NCI-H446 (cell line): ENCODE measurements at places on chromosomes 5 and 9.

- no peak for DNase-seq
These were observed 307.3 kb downstream of the MLLT3 start for GRCh38 chr9:20314981-20315380.

- no peak for DNase-seq
These were observed 143.6 kb downstream of the SNX18 start for GRCh38 chr5:54661111-54661510.

DNA sequence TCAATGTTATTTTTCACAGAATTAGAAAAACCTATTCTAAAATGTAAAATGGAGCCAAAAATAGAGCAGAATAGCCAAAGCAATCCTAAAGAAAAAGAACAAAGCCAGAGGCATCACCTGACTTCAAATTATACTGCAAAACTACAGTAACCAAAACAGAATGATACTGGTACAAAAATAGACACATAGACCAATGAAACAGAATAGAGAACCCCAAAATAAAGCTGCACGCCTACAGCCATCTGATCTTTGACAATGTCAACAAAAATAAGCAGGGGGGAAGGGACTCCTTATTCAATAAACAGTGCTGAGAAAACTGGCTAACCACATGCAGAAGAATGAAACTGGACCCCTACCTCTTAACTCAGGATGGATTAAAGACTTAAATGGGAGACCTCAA is 65.8 kb upstream of the PDE4D start:
- DNase-seq, result no peak

- DNase-seq, result no peak
These were observed 233.3 kb downstream of the BNC2 start for GRCh38 chr9:16637218-16637617.

DNA sequence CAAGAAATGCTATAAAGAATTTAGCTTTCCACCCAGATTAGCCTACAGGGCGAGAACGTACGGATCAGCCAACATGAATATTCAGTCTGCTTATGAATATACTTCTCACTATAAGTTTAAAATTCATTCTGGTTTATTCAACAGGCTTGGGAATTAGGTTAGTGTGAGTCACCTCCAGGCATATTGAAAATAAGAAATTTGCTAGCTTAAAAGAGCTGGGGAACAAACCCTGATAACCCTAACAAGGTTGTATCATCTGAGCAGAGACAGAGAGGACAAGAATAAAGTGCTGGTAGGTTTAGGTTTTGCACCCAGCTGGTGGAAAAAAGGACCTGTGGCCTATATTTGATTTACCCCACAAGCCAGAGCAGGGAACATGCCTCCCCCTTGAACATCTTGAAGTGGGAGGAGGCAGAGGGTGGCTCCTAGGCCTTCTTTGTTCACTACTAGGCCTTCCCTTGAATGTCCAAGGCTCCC is 12.3 kb downstream of the FNBP1 start:
- no peak for DNase-seq

GRCh38 chr9:11182001-11182400 is 569.2 kb upstream of the PTPRD start:
- DNase-seq, result no peak
